Stimulated activated CD8-positive, alpha-beta memory T cell treated with anti-CD3 and anti-CD28 coated beads, Interleukin-4, amount 100 ng/mL, for 4 hours (primary cell): ENCODE measurements at places on chromosomes 11 and 22.

DNA sequence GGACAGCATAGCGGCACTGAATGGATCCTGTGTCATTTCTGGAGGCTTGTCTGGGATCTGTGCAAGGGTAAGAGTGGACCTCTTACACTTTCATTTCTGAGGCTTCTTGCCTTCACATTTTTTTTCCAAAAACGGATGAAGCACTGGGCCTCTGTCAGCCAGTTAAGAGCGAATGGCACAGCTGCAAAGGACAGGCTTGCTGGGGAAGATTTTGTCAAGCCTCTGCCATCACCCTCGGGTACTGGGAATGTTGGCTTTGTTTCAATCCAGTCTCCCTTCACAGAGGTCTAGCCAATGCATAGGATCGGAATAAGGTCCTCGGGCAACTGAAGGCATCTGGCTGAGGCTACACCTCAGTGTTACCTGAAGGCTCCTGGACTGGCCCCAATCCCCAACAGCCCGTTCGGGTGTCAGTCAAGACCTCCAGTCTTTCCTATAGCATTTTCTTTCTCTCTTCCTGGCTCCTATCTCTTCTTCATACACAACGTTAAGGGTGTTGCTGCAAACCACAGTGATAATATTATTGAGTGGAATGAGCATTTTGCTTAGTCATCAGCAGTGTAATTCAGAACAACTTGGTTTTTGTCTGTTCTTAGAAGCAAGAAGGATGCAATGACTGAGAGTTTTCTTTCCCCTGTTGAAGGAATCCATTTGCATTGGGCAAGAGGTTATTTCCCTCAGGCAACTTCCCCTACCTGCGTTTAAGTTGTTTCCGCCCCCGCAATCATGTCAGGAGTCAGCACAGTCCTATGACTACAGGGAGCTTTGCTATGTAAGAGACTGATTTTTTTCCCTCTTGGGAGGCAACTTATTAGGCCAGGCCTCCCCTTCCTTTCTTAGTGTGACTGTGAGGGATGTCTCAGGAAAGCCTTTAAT lies 22.8 kb downstream of the NPAT start:
- no peak for DNase-seq

DNA sequence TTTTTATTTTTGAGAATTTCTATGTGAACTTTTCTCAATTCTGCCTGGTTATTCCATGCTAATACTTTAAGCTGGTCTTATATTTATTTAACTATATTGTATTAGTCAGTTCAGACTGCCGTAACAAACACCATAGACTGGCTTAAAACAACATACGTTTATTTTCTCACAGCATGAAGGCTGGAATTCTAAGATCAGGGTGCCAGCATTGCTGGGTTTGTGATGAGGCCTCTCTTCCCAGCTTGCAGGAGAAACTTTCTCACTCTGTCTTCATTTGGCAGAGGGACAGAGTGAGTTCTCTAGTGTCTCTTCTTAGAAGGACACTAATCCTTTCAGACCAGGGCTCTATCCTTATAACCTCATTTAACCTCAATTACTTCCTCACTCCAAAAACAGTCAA lies 16.2 kb upstream of the TEAD1 start:
- no peak for DNase-seq

DNA sequence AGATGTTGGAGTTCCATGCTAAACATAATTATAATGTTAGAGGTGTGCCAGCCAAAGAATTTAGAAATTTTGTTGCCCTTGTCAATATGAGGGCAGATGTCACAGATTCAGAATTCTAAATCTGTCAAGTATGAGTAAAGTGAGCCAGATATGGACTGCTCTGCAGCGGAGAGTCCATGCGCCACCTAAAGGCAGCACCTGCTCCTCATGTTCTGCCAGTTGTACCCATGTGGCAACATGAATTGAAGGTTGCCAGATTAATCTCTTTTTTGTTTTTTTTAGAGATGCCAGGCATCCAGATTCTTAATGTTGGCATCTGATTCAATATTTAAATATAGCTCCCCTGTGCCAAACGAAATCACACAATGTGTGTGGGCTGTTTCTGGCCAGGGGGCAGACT lies 678.6 kb upstream of the ANO5 start:
- DNase-seq, result no peak

- no peak for DNase-seq
Observed at GRCh38 chr11:120122924-120123683, 14.8 kb downstream of the TRIM29 start.

- DNase-seq, result no peak
Observed at GRCh38 chr11:37108436-37109285, 510.6 kb upstream of the RAG2 start.

DNA sequence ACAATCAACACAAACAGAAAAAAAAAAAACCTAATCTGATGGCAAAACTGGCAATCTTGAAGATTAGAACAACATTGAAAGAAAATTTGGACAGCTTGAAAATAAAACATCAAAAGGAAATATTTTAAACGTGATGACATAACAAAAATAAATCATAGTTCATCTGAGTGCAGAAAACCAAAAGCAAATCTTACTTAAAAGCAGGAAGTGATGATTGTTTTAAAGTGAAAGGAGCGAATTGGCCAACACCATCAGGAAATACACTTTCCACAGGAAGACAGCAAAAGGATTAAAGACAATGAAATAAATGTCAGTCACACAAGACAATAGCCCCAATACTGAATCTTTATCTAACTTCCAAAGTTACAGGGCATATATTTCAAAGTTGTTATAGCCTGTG lies 696.5 kb upstream of the CHORDC1 start:
- no peak for DNase-seq
